ENCODE measurements at places on chromosomes 5 and 9.

GRCh38 chr9:87740209-87740608, 14.3 kb downstream of the CTSL start:
- no peak for DNase-seq

DNA sequence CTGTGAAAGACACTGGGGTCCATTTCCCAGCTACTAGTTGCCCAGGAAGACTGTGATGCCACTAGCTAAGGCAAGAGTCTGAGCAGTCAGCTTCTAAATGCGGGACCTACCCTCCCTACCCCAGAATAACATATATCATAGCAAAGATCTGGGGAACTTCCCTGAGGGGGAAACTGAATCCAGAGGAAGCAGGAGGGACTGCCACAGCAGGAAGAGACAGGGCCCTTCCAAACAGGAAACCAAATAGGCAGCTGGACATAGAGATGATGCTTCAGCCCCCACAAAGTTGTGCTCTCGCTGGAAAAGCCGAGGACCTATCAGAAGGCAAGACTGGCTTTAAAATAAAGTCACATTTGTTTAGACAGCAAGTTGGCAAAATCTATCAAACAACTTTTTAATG, 51.1 kb downstream of the KLHL3 start:
- DNase-seq: no peak

DNA sequence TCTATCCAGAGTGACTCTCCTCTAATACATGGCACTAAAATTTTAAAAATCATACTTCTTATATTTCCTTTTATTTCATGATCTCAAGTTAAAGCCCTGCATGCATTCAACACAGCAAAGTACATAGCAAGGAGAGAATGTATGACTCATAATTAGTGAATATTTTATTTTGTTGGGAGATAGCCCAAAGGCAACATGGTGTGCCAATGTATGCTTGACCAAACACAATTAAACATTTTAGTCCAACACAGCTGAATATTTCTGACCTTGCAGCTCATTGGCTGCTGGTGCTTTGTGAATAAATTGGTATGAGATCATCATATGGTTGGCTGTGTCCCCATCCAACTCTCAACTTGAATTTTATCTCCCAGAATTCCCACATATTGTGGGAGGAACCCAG, 103.5 kb downstream of the NPR3 start:
- DNase-seq: no peak

- DNase-seq: no peak
These were observed 147.3 kb upstream of the HMHB1 start for GRCh38 chr5:143664623-143665022.

- peak; percentile 31 for DNase-seq
These were observed 1.1 kb downstream of the CTNNAL1 start for GRCh38 chr9:109012009-109012875.

DNA sequence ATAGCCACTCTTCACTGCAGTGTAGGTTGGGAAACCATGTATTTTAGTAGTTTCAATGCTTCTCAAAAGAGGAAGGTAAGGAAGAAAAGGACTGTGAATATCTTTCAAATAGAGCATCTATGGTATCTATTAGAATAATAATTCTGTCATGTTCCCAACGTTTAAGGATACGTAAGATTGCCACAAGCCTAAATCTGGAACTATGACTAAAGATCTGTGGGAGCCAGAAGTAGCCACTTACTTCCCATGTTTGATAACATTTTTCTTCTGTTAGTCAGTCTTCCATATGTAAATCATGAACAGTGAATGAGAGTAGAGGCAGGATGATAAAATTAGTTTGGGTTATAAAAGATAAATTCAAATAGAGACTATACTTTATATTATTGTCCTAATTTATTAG, 16.3 kb upstream of the MROH2B start:
- DNase-seq: no peak

DNA sequence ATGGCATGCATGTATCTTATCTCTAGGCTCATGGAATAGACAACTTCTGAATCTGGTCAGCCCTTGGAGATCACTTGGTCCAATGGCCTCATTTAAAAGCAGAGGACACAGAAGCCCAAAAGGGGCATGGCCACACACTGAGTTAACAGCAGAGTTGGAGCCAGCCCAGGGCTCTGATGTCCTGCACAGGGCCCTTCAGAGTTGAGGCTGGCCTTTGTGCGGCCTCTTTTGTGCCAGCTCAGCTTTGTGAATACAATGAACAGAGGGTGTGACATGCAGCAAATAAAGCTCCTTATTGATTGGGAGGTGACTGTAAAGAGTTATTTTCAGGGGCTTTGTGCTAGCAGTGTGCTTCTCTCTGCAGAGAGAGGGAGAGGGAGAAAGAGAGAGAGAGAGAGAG, 150.1 kb upstream of the STK32A start:
- DNase-seq: no peak

- no peak for DNase-seq
These were observed 44.3 kb upstream of the BICD2 start for GRCh38 chr9:92808726-92809451.

GRCh38 chr9:15416880-15417279, 5.8 kb upstream of the SNAPC3 start:
- no peak for DNase-seq

DNA sequence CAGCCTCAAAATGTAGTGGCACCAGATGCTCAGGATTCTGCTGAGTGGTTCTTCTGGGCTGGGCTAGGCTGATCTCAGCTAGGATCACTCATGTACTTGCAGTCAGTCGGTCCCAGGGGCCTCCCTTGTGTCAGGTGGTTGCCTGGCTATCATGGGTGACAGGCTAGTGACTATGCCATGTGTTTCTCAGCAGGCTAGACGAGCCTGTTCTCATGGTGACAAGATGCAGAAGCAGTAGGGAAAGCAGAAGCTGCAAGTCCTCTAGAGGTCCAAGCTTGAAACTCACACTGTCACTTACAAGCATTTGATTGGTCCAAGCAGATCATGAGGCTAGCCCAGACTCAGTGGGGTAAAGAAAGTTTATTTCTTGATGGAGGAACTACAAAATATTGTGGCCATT, 15.2 kb upstream of the KCNMB1 start:
- no peak for DNase-seq

GRCh38 chr5:140322751-140323731, 20.1 kb upstream of the PFDN1 start:
- no peak for DNase-seq

DNA sequence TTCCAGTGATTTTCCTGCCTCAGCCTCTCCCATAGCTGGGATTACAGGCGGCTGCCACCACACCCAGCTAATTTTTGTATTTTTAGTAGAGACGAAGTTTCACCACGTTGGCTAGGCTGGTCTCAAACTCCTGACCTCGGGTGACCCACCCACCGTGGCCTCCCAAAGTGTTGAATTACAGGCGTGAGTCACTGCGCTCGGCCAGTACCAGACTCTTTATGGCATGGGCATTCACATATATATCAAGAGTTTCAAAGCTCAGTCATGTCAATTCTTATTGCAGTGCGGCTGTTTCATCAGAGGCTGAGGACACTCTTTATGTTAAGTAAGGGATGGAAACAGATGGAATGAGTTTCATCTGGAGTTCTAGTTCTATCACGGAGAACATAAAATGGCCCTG, 315.2 kb upstream of the CDH6 start:
- DNase-seq: no peak

GRCh38 chr9:3435732-3436131, 90.1 kb downstream of the RFX3 start:
- no peak for DNase-seq

DNA sequence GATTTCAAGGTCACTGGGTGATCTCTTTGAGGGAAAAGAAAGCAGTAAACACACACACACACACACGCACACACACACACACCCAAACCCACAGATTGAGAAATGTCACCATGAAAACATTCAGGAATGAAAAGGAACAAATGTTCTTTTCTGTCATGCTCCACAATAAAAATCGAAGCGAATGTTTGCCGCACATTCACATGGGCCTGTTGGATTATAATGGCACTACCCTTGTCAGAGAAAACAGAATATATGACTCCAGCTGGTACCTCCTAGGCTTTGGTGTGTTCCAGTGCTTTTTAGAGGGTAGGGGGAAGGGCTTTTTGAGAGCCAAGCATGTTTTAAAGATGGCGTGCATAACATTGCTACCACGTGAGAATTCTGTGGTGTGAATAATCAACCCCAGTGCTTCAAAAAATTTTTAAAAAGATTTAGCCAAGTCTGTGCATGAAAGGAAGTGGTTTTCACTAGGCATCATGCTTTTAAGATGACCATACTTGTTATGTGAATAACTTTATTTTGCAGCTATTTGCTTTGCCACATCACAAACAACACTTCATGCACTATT, 120.8 kb upstream of the ZNF608 start:
- no peak for DNase-seq

- no peak for DNase-seq
These were observed 41.7 kb upstream of the BARX1 start for GRCh38 chr9:93996863-93997262.

- no peak for DNase-seq
These were observed 52.4 kb upstream of the HSPB3 start for GRCh38 chr5:54403121-54403520.

- DNase-seq: no peak
These were observed 16.4 kb upstream of the ABCA1 start for GRCh38 chr9:104944356-104944755.

GRCh38 chr5:137570070-137570469, 70.9 kb upstream of the SPOCK1 start:
- DNase-seq: no peak

- no peak for DNase-seq
These were observed 31.7 kb upstream of the PPP2R2B start for GRCh38 chr5:146910239-146910638.

- no peak for DNase-seq
These were observed 117.5 kb upstream of the ZNF366 start for GRCh38 chr5:72624641-72625236.

DNA sequence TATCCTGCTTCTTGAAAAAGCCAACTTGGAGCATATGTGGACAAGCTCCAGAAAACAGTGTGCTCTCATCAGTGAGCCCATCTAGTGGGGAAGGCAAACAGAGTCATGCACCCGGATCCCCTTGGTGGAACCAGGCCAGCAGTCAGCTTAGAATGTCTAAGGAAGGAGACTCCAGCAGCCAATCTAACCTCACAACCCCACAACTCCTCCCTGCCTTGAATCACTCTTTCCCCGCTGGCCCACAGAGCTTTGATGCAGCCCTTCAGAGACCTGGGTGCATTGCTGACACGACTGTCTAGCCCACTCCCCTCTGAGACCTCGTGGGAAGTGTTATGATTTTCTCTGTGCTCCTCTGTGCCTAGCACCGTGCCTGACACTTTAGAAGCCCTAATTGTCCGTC, 623.7 kb downstream of the BNC2 start:
- no peak for DNase-seq

GRCh38 chr5:177471610-177472356, 1.7 kb downstream of the DBN1 start:
- DNase-seq: no peak

GRCh38 chr5:5523066-5523505, 100.6 kb downstream of the ICE1 start:
- DNase-seq: no peak

DNA sequence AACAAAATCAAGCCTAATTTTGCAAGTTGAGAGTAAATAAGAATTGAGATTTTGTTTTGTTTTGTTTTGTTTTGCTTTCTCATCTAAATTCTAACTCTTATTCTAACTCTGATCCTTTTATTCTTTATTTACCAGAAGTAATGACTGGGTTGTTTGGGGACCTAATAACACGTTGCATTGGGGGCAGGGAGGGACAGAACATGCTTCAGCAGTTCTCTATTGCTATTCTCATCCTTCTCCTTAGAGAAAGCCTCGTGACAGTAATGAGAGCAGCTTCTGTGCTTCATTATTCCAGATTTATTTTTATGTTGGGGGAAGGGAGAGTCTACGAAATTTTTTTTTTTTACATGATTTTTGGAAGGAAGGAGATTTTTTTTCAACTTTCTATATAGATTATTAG, 21.1 kb downstream of the CPEB4 start:
- DNase-seq: no peak

DNA sequence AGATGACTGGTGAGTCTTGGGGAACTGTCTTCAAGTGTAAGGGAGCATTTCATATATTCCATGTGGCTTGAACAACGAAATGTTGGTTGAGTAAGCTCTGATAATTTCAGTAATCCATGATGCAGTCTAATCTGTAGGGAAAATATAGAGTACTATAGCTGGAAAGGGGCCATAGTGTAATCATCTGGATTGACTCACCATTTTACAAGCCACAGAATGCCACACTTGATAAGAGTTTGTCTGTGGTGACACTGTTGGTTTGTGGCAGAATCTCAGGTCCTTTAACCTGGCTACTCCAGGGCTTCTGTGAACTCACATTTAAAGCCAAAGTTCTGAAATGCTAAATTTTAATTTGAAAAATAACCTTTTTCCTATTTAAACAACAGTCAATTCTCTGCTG, 16.3 kb upstream of the MAML1 start:
- DNase-seq: no peak

DNA sequence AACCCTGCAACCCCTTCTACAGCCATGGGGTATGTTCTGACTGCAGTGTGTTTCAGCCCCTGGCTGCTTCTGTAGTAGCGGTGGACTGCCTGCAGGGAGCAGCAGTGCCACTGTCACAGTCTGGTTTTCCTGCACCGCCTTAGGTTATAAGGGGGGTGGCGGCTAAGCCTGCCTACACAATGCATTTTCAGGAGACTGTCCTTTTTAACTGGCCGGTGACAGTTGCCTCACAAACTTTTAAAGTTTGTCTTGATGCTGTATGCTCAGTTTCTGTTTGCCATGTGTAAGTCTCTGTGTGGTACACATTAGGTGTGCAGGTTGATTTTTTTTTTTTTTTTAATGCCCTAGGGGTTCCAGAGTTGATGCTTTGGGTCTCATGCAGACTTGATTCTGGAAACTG, 53.0 kb downstream of the NUP214 start:
- peak; percentile 60 for DNase-seq

DNA sequence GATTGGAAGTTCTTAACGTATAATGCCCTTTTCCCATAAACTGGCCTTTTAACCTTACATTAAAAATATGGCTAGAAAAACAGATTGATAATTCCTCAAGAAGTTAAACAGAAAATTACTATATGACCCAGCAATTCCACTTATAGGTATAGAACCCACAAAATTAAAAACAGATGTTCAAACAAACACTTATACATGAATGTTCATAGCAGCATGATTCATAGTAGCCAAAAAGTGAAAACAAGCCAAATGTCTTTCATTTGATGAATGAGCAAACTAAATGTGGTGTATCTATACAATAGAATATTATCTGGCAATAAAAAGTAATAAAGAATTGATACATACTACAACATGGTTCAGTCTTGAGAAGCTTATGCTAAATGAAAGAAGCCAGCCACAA, 35.5 kb downstream of the POU5F2 start:
- DNase-seq: no peak

- DNase-seq: no peak
These were observed 32.2 kb downstream of the SPOCK1 start for GRCh38 chr5:137466889-137467288.

GRCh38 chr5:42587096-42587723, 164.0 kb downstream of the GHR start:
- no peak for DNase-seq

- no peak for DNase-seq
These were observed 30.0 kb upstream of the GAS1 start for GRCh38 chr9:86977205-86977835.

Data from activated CD8-positive, alpha-beta memory T cell treated with anti-CD3 and anti-CD28 coated beads for 1 hour (primary cell).